ENCODE measurements at places on chromosomes 5 and 9.

- DNase-seq: no peak
Measured at GRCh38 chr9:113462781-113463286, 693 bp upstream of the RGS3 start.

- DNase-seq: no peak
Measured at GRCh38 chr9:91629718-91630117, 206.1 kb upstream of the NFIL3 start.

GRCh38 chr9:126055381-126055985 lies 271.1 kb upstream of the MVB12B start:
- DNase-seq: no peak

DNA sequence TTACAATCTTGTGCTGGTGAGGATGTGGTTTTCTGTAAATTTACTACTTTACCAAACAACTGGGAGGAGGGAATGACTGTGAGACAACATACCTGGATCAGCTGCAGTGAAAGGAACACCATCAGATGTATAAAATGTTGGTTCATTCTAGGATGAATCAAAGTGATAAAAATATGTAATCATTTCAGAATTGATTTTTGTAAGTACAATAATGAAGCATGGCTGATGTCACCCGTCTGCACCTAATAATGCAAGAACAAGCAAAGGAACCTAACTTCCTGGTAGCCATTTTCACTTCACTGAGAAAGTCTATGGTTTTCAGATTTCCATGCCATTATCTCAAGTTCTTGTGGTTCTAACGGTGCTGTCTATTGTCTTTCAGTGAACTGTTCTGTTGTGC lies 18.7 kb upstream of the C5orf34 start:
- no peak for DNase-seq

GRCh38 chr5:127013407-127013806 lies 17.0 kb downstream of the MARCHF3 start:
- DNase-seq: no peak

DNA sequence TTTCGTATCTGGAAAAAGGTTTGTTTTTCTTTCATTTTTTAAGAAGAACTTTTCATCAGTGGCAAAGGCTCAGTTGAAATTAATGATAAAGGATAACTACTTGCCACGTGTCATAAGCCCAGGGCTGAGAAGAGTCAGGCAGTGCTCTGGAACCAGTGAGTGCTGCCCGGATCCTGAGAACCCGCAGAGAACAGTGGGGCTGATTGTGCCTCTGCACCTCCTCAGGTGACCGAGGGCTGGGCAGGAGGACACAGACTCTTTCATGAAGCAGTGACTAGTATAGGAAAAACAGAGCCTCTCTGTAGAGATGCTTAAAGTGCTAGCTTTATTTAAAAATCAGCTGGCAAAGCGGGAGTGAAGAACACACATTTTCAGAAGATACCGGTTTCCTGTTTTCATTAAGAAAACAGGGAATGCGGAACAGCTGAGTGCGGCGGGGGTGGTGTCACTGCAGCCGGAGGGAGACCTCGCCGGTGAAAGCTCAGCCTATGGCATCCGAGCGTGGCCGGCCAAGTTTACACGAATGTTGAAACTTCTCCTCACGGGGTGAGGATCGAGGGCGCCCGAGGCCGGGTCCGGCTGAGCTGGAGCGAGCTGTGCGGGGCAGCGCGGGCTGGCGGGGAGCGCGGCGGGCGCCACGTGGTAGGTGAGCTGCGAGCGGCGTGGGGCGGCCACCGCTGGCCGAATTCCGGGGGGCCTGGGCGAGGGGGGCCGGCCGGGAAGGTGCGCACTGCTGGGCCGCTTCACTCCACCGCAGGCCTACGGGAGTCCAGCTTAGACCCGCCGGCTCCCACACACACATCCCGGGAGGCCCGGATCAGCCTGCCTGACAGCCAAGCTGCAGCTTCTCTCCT lies 134.7 kb upstream of the DMRT1 start:
- DNase-seq: peak; percentile 12

GRCh38 chr9:88746743-88747398 lies 211.9 kb downstream of the NXNL2 start:
- no peak for DNase-seq

- no peak for DNase-seq
Measured at GRCh38 chr9:120393386-120394057, 186.4 kb downstream of the CDK5RAP2 start.

GRCh38 chr5:109409844-109410388 lies at the start of gene PJA2:
Gene PJA2 (minus strand): TSS chr5:109409974. CDS start chr5:109383433, 26,541 bp downstream.
- DNase-seq: peak; percentile 96

- no peak for DNase-seq
Measured at GRCh38 chr9:131008909-131009618, at the start of gene LAMC3. Gene LAMC3 (plus strand): TSS chr9:131009174. CDS start chr9:131009215, 41 bp downstream.

DNA sequence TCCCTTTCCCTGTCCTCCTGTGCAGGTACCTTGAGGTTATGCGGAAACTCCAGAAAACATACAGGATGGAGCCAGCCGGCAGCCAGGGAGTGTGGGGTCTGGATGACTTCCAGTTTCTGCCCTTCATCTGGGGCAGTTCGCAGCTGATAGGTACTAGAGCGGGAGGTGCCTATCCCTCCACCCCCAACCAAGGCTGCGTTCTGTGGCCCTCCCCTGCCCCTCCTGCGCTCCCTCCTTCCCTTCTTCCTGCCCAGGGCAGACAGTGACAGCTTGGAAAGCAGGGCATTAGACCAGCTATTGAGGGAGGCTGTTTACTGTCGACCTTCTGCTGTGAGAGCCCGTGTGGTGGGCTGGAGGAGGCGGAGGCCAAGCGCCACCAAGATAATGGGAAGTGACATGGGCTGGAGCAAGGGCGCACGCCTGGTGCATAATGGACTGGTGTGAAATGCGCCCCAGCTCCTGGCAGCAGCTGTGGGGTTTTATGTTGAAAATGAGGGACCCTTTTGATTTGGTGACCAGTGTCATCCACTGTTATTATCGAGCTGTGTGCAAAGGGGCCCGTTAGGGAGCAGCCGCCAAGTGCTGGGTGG lies 25.3 kb downstream of the PTPA start:
- no peak for DNase-seq

GRCh38 chr5:155046591-155046990 lies 33.0 kb downstream of the KIF4B start:
- DNase-seq: no peak

GRCh38 chr5:26669523-26669922 lies 368.9 kb downstream of the CDH9 start:
- DNase-seq: no peak

DNA sequence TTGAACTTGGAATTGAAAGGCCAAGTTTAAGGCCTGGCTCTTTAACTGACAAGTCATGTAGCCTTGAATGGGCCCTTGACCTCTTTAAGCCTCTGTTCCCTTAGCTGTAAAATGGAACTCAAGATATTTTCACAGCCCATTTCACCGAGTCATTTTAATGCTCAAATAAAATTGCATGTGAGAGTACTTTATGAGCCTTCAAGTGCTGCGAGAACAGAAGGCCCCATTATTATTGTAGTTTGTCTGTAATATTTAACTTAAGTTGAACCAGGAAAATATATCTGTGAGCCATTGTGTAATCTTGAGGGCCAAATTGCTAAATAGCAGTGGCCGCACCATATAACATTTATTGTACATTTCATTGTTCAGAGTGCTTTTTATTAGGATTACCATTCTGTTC lies 249.9 kb downstream of the NTRK2 start:
- DNase-seq: no peak

DNA sequence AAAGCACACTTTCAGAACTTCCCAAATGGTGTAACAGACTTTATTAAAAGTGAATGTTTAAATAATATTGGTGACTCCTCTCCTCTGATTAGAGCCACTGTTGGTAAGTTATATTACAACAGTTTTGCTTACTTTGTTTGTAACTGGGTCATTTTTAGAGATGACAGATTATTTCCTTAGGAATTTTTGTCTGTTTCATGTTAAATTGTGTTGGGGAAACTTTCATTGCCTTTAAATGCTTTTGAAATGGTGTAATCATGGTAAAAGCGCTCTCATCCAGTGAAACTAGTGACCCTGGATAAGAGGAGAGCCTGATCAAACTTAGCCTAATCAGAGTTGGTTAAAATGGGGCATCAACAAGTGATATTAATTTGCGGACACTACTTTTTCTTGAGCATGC lies 39.4 kb downstream of the TNPO1 start:
- DNase-seq: no peak

Measured in CD4-positive, alpha-beta T cell treated with Interleukin-1 beta for 1 hour (primary cell).